ENCODE measurements at places on chromosomes 3 and 15.

- no peak for DNase-seq
Observed at GRCh38 chr3:122784436-122784835, 9.2 kb downstream of the HSPBAP1 start.

DNA sequence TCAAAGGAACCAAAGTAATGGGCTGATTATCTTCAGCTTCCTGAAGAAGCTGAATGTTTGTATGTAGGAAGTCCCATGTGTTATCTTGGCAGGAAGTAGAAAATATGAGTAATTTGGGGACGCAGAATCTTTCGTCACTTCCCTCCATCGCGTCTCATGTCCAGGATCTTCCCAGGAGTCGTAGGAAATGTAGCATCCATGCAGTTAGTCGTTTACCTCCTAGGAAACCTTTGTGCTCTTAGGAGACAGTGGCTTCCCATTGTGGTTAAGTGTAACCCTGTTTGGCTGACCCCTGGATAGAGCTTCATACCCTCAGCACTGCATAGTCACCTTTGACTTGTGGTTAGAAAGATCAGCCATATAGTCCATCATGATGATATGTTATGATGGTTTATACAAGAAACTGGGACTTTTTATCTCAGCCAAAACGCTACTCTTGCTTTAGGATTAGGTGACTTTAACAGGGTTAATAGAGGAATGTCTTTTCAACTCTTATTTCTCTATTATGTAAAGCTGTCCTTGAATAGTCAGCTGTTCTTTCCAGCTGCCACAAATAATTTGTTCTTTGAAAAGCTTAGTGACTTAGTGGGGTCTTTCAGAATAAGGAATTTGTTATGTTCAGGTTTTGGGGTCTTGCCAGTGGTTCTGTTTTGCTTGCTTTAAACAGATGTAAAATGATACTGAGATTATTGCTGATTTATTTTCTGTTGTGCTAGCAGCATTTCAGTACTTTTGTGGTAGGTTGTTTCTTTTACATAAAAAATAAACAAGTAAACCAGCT, 92.2 kb downstream of the KLHL25 start:
- DNase-seq: no peak

DNA sequence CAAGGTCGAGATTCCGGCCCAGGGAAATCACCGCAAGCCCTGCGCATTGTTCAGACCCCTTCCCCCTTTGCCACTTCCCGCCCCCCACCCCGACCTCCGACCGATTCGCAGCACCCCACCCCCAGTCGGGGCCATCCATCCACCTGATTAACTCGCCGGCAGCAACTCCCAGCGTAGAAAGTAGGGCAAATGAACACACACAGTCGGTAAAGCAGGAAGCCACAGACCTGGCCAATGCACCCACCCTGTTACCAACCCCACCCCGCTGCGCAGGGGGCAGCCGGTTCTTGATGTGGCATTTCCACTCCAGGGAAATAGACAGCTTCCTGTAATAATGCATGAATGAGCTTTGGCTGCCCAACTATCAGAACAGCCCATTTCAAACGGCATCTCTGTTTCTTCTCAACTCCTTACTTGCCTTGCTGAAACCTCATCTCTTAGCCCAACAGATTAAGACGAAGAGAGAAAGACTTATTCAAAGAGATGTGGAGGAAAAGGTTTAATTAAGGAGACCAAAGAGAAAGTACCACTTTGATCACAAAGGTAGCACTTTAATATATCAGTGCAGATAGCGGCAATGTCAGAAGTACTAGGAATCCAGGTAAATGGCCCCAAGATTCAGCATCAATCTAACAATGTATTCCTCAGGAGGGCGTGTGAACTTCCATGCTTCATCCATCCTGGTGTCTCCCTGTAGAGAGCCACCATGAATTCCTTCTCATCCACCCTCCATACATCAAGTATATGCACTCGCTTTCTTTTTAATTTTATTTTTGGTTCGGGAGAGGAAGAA, 1.9 kb downstream of the TNIK start:
- DNase-seq: no peak

GRCh38 chr3:183448369-183449128, 20.1 kb upstream of the MCF2L2 start:
- DNase-seq: no peak

DNA sequence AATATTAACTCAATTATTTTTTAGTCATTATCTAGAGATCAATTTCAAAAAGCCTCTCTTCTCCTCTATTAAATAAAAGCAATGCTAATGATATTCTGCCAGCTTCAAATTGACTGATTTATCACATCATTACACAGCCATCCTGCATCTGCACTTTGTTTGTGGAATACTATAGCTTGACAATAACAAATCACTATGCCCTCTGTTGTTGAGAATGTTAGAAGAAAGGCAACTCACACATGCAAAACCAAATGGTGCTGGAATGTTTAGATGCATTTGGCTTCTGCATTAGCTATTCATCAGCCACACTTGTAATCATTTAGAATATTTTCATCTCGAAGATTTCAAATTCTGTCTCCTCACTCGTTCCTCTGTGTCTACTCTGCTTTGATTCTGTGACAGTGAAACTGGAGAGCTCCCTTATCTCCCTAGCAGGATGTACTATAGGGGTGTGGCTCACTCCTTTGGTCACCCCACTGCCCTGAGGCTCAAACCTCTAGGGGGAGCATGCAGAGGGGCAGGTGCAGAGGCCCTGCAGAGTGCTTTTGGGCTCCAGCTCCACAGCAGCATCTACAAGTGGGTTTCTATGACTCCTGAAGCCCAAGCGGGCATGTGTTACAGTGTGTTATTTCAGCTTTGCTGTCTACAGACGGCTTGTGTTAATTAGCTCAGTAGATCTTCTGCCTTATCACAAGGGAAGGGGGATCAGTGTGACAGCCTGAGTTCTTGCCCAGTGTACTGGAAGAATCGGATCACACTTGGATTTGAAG, 454.1 kb upstream of the BCHE start:
- no peak for DNase-seq

DNA sequence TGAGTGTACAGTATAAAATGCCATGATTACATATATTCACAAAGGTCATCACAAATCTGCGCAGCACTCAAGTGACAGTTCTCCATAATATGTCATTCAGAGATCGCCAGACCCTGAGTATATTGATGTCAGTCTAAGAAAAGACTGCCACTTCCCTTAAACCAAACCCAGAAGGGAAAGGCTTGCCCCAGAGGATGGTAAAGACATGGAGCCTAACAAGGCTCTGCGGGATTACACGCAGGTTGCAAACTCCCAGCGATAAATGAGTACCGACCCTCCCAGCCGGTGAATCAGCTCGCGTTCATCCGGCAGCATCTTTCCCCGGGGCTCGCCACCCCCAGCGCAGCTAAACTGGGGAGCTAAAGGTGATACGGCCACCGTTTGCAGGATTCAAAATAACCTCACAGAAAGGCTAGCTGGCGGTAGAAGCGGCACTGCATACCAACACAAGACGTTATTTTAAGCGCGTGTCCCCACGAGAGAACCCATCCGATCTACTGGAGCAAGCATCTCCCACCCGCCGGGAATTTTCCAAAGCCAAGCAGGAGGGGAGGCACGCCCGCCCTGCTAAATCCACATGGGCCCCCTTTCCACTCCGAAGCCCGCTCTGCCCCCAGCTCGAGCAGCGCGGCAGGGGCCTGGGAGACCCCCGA, 643 bp downstream of the MYO5A start:
- DNase-seq: no peak

GRCh38 chr3:187122261-187122660, 17.0 kb downstream of the RPL39L start:
- no peak for DNase-seq

GRCh38 chr3:127182431-127182830, 10.5 kb upstream of the PRR23E start:
- no peak for DNase-seq

- DNase-seq: no peak
Observed at GRCh38 chr15:75578173-75578947, 755 bp downstream of the PTPN9 start.

DNA sequence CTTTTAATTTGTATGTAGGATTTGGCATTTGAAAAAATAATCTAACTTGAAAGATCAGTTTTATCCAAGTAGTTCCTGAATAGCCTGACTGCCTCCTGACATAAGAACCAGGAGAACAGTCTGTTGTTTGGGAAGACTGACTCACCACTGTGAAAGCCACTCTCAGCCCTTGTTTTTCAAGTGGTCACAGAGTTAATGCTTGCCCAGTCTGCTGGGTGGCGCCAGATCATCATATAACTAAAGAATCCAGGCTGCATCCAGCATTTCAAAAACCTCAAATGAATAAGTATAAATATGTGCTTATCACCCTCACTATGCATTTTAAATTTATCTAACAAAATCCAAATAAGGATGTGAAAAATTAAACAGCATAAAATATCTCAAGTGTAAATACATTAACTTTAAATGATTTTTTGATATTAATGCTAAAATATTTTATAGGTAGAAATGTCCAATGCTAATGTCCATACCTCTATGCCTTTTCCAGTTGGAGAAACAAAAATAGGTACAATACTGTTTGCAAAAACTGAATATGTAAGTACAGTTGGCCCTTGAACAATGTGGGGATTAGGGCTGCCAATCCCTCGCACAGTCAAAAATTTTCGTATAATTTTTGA, 26.9 kb upstream of the ZBBX start:
- peak; percentile 83 for DNase-seq

DNA sequence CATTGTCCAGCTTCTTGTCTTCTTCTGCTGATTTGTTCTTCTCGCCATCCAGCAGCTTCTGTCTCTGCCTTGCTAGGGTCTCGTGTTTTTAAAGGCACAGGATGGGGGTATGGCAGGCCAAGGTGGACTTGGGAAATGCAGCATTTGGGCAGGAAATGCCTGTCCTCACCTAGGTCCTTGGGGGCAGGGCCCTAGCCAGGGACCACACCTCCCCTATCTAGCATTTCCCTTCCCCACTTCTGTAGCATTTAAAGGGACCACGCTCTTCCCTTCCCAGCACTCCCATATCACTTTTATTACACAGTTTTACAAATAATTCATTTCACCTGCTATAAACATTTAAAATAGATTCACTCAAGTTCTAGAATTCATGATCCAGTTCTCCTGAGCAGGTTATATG, 315.4 kb upstream of the LMCD1 start:
- no peak for DNase-seq

GRCh38 chr3:139916271-139916670, 18.7 kb upstream of the CLSTN2 start:
- no peak for DNase-seq

- DNase-seq: no peak
Observed at GRCh38 chr15:80098341-80098740, 38.9 kb downstream of the ZFAND6 start.

DNA sequence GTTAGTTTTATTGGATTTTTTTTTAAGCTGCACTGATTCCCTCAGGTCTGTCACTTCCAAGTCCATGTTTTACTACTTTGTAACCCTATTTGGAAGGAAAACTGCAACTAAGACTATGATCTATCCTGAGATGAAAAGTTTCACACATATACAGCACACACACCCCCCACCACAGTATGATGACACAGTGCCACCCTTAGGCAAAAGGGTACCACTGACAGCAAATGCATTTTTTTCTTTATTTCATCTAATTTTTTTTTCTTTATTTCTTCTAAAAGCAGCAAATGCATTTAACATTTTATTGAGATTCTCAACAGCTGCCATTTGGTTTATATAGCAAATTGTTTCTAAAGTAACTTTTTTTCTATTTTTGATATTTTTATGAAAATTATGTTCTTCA, 21.2 kb downstream of the NGRN start:
- peak; percentile 15 for DNase-seq
